Stimulated activated CD8-positive, alpha-beta memory T cell treated with anti-CD3 and anti-CD28 coated beads, Interleukin-4, amount 100 ng/mL, for 1 hour (primary cell): ENCODE measurements at places on chromosomes 5 and 9.

- DNase-seq: no peak
Observed at GRCh38 chr9:93320591-93321219, 130.8 kb upstream of the FAM120A start.

GRCh38 chr5:181222630-181223057 lies 437 bp upstream of the TRIM41 start:
- DNase-seq: no peak

DNA sequence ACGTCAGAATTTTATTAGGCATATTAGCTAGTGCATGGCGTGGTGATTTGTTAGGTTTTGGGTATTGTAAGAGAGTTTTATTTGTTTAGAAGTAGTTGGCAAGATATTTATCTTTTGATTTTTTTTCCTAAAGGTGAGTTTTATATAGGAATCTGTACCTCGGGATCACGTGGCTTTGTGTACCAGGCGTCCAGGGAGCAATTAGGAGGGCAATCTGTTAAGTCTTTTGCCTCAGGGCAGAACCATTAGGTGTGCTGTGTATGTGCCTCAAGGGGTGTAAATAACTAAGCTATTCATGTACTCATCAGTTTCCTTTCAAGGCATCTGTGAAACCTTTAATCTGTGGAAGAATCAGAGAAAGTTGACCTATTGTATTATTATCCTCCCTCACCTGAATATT lies 39.4 kb downstream of the ZSWIM6 start:
- DNase-seq: no peak

GRCh38 chr5:128736553-128736952 lies 198.5 kb upstream of the FBN2 start:
- no peak for DNase-seq

DNA sequence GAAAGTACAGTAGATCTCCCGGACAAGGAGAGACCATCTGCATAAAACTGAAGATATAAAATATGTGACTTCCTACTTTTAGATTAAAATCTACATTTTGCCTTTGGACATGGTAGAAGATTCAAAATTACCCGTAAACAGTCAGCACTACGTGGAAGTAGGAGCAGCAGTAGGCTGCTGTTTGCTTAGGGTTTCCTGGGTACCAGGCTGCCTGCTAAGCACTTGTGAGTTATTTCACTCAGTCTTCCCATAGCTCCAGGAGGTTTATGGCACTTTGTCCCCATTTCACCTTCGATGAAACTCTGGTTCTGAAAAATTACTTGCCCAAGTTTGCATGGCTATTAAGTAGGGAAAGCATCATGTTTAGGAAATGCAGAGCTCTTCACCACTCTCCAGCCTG lies 92.6 kb downstream of the STK32A start:
- no peak for DNase-seq

DNA sequence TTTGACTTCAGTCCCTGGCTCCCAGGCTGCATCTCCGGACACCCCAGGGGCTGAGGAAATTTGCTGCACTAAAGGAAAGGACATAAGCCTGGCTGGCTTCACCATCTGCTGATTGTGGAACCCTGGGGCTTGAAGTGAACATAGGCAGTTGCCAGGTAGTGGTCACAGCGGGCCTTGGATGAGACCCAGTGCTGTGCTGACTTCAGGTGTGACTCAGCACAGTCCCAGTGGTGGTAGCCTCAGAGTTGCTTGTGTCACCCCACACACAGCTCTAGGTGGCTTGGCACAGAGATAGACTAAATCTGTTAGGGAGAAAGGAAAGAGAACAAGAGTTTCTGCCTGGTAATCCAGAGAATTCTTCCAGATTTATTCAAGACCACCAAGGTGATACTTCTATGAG lies 36.1 kb upstream of the RUSC2 start:
- no peak for DNase-seq

DNA sequence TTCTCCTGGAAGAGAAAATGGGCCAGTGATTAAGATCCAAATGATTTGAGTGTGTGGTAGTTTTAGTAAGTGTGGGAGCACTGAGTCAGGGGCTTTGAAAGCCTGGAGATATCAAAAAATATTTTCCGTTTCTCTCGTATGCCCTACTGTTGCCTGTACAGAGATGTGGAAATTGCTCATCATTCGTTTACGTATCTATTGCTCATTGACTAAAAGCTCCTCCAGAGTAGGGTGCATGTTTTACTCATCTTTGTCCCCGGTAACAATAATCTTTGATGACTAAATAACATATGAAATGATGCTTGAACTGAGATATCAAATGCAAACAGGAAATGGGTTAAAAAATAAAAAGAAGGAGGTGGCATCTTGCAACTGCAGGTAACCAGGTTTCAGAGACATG lies 114.2 kb upstream of the FST start:
- no peak for DNase-seq

DNA sequence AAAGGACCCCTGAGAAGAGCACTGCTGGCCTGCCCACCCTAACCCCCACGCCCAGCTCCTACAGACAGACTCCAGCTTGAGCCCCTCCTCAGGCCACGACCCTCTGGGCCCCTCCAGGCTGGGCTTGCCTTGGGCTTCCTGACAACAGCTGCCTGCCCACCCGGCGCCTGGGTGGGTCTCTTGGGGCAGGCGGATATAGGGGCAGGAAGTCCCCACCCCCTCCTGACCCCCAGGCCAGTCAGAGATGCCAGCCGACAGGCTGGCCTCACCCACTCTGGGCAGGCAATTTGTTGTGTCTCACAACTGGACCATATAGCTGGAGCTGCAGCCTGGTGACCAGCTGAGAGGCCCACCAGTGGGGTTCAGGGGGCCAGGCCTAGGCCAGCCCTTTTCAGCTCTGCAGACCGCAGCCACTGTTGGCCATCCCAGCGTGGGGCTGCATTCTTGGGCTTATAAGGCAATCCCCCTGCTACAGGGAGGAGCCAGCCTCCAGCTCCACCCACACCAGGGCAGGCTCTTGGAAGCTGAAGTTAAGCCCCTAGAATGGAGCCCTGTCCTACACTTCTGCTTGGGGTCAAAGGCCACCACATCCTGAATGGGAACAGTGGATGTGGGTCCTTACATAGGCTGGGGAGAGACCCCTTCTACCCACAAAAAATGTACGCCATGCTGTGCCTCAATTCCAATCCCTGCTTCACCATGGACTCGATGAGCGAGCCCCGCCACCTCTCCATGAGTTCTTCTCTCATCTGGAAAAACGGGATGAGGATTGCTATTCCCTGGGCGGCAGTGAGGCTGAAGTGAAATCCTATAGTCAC lies 2.0 kb downstream of the PDLIM7 start:
- DNase-seq: no peak

GRCh38 chr9:136994180-136994887 lies 2.0 kb downstream of the CLIC3 start:
- DNase-seq: no peak

- no peak for DNase-seq
Observed at GRCh38 chr9:90147426-90147825, 495.2 kb downstream of the DIRAS2 start.

DNA sequence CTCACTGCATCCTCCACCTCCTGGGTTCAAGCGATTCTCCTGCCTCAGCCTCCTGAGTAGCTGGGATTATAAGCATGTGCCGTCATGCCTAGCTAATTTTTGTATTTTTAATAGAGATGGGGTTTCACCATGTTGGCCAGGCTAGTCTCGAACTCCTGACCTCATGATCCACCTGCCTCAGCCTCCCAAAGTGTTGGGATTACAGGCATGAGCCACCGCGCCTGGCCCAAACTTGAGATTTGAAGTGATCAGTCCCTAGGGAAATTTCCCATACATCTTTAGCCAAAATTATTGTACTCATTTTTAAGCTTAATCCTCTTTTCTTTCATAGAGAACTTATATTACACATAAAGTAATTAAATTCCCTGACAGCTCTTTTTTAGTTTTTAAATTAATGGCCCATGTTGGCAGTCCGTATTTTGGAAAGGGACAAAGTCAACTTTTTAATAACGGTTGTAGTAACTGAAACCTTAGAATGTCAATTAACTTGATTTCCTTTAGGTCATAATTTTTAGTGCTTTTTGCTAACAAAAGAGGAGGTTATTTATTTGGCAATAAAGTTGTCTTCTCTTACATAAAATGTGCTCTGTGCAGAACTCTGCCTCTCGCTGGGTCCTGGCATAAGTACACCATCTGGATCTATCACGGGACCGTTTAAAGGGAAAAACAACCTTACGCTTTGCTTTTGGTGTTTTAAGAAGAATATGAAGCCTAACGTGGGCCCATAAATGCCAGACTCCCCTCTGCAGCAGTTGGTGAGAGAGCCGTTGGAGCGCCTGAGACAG lies 142.3 kb upstream of the OTULINL start:
- DNase-seq: no peak

- no peak for DNase-seq
Observed at GRCh38 chr9:92723801-92724323, 40.8 kb downstream of the BICD2 start.

DNA sequence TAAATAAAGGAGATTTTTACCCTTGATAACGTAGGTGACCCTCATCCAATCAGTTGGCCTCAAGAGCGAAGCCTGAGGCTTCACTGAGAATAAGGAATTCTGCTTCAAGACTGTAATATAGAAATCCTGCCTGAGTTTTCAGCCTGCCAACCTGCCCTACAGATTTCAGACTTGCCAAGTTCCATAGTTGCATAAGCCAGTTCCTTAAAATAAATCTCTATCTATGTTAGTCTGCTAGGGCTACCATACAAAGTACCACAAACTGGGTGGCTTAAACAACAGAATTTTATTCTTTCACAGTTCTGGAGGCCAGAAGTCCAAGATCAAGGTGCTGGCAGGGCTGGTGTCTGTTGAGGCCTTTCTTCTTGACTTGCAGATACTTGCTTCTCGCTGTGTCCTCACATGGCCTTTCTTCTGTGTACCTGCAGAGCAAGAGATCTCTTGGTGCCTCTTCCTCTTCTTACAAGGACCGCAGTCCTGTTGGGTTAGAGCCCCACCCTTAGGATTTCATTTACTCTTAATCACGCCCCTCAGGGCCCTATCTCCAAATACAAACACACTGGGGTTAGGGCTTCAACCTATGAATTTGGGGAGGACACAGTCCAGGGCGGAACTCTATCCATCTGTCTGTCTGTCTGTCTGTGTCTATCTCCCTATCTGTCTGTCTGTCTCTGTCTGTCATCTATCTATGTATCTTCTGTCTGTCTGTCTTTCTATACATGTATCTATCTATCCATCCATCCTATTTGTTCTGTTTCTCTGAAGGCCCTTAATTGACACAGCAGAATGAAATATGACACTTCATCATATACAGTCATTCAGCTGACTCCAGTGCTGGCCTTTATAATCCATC lies 17.0 kb upstream of the CMBL start:
- no peak for DNase-seq

GRCh38 chr5:132499440-132500243 lies 9.1 kb upstream of the IRF1 start:
- no peak for DNase-seq

DNA sequence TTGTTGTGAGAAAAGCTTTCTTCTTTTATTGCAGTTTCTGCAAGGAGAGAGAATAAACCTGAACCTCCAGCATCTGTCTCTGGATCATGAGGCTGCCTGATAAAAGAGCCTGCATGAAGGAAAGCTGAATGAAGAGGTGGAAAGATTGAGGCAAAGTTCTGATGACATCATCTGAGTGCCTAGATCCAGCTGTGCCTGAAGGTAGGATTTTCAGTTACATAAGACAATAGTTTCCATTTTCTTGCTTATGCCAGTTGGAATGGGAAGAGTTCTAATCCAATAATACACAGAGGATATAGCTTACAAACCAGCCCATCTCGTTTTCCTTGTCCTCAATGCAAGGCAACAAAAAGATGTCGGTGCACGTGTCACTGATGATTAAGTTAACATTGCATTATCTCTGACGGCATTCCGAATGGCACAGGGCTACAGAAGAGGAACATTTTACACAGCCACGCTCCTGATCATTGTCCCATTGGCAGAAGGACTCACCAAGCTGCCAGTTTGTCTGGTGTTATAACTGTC lies 105.5 kb upstream of the ERCC6L2 start:
- no peak for DNase-seq

DNA sequence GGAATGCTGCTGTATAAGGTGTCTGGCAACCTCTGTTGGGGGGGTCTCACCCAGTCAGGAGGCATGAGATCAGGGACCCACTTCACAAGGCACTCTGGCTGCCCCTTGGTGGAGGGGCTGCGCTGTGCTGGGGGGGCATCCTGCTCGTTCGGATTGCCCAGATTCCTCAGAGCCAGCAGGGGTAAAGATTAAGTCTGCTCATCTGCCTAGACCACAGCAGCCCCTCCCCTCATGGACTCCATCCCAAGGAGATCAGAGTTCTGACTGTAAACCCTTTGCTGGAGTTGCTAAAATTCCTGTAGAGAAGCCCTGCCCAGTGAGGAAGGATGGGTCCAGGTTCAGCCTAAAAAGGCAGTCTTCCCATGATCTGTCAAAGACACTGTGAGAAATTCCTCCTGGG lies 262.0 kb upstream of the C9orf72 start:
- no peak for DNase-seq
